ENCODE measurements at places on chromosomes 16 and 17.

- DNase-seq = no peak
Observed at GRCh38 chr16:66409156-66409555, 17.9 kb upstream of the BEAN1 start.

GRCh38 chr17:57986841-57987580 is 1.0 kb downstream of the VEZF1 start:
- peak; percentile 90 for DNase-seq

- DNase-seq = no peak
Observed at GRCh38 chr16:89437251-89437987, 52.9 kb downstream of the ANKRD11 start.

- no peak for DNase-seq
Observed at GRCh38 chr17:42467889-42468288, 9.2 kb downstream of the ATP6V0A1 start.

GRCh38 chr17:71200597-71200996 is 920.2 kb upstream of the SOX9 start:
- DNase-seq = no peak

DNA sequence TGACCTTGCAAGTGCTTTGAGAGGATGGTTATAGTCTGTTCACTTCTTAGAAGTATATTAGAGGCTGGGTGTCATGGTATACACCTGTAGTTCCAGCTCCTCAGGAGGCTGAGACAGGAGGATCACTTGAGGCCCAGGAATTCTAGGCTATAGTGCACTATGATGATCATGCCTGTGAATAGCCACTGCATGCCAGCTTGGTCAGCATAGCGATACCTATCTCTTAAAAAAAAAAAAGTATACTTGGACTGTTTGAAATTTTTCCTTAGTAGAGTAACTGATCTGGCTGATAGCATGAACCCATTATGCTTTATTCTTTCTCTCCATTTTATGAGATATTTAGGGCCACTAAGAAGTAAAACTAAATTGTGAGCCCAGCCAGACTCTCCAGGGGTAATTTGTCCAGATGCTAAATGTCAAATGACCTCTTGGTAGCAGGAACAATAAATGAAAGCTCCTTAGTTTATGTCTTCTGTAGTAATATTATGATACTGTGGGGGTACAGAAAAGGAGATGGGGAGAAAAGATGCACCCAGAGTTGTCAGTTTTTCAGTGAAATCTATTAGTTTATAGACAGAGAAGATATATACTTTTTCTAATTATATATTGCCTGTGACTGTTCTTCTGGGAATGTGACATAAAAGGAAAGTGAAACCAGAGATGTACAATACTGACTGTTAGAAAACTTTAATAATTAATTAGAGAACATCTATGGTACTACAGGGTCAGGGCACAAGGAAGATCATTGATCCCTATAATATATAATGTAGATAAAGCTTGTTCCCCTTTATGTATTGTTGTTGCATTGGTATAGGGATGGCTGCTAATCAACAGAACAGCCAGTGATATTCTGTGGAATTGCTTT is 335.3 kb upstream of the TBX2 start:
- no peak for DNase-seq

DNA sequence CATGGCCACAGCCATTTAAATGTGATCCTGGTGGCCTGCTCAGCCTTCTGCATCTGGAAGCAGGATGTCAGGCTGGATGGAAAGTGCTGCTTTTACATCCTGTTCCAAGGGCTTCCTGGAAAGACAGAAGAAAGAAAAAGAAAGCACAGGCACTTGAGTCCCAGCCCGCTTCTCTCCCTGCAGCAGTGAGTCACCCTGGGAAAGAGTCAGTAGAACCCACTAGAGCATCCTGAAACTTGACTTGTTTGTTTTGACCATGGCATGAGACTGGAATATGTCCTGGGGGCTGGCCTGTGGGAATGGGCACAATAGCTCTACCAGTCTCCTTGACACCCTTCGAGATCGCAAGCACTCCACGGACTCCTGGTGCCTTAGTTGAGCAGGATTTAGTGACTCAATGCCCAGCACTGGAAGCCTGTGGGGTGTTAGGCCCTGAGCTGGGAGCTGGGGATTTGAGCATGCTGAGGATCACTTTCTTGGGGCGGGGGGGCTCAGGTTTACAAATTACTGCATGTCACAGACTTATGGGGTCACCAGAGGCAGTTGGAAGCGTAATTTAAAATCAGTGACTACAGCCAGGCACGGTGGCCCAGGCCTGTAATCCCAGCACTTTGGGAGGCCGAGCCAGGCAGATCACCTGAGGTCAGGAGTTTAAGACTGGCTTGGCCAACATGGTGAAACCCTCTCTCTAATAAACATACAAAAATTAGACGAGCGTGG is 22.1 kb upstream of the GNA13 start:
- DNase-seq = peak; percentile 90

DNA sequence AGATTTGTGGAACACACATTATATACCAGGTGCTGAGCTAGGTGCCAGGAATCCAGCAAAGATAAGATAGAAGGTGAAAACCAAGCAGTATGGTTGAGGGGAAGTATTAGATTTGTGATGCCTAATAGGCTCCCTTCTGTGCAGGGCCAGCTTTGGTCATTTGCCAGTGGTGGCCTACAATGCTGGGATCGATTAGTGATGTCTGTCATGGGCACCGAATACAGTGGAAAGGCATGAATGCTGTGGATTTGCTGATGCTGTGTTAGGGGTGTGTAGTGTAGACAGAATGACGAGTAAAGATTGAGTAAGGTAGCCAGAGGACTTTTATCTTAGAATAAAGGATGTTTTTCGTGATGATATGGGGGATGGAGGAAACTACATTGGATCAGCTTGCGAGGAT is 48.9 kb downstream of the SNX29 start:
- DNase-seq = no peak

All from islet precursor cell (in vitro differentiated cells).